ENCODE measurements at places on chromosomes 4 and X.

DNA sequence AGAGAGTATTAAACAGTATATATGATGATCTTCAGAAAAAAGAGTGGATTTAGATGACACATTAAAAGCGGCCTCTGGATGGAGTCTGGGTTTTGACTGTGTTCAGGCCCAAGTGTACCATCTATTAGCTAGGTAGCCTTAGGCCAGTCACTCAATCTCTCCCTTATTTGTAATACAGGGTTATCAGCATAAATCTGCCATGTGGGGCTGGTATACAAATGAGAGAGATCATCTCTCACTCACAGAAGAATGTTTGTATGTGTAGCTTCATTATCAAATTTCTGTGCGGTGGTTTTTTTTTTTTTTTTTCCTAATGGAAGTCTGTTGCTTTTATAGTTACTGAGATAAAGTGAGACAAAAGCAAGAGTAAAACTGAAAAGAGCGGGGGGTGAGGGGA is 12.7 kb downstream of the SLC2A9 start:
- no peak for DNase-seq
- no peaks in the 10 kb centered on the region for H3K36me3 ChIP-seq
- H3K27ac ChIP-seq = no peak overlapping the region
- no peaks in the 10 kb centered on the region for H3K27me3 ChIP-seq
- H3K4me3 ChIP-seq = no peak overlapping the region
- no peaks in the 10 kb centered on the region for H3K4me1 ChIP-seq

- no peak overlapping the region for H3K27ac ChIP-seq
- H3K4me1 ChIP-seq = no peaks in the 10 kb centered on the region
- H3K36me3 ChIP-seq = no peaks in the 10 kb centered on the region
- DNase-seq = peak; percentile 4
- H3K27me3 ChIP-seq = peaks cover 3% of the 10 kb centered on the region
These were observed 12.4 kb upstream of the NKX1-1 start for GRCh38 chr4:1418494-1419285.

GRCh38 chrX:127570276-127570675 is 481.9 kb downstream of the ACTRT1 start:
- H3K4me1 ChIP-seq = no peaks in the 10 kb centered on the region
- DNase-seq = no peak
- H3K36me3 ChIP-seq = no peaks in the 10 kb centered on the region
- no peaks in the 10 kb centered on the region for H3K27me3 ChIP-seq

DNA sequence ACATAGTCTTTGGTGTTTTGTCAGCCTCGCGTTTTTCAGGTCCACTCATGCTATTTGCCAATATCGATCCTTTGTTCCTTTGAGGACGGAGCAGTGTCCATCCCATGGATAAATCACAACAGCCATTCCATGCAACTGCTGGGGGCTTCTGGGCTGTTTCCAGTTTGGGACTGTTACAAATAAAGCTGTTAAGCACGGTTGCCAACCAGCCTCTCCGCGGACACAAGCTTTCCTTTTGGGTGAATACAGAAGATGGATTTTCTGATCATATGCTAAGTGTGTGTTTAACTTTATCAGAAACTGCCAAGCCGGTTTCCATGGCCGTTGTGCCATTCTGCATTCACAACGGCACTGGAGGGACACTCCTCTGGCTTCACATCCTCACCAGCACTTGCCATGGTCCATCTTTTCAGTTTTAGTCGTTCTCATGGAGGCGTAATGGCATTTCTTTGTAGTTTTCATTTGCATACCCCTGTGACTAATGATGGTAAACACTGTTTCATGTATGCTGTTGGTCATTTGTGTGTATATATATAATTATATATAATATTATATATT is 67.8 kb downstream of the ABLIM2 start:
- H3K4me3 ChIP-seq = no peak overlapping the region
- H3K27ac ChIP-seq = no peak overlapping the region
- H3K27me3 ChIP-seq = no peaks in the 10 kb centered on the region
- DNase-seq = no peak
- no peaks in the 10 kb centered on the region for H3K36me3 ChIP-seq

Data from pancreas (tissue), 10 donors.